ENCODE measurements at places on chromosomes 16 and 17.

DNA sequence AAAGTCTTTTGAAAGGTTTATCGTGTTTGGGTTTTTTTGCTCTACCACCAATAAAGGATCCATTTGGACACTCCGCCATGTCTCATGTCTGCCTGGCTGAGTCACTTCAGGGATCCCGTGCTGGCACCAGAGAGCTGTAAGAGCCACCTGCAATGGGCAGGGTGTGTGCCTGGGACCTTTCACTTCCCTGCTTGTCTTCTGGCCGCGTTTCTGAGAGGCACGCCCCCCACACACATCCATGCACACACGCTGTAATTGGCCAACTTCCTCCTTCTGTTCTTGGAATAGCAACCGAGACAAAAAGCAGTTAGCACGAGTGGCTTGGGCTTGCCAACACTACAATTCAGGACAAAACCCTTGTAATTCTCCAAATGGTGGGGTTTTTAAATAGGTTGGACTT lies 9.8 kb upstream of the SOST start:
- no peak for DNase-seq

DNA sequence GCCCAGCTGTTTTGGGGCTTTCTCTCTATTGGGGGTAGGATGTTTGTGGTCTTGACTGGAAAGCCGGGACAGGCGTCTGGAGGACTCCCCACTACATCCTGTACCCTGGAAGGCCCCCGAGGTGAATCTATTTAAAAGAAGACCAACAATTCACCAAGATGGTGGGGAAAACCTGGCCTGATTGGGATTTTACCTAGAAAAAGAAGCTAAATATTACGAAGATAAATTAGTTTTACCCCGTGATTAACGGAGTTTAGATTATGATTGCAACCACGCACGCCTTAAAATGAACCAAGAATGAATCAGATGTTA lies 779 bp upstream of the CCDC102A start:
- no peak for DNase-seq

- DNase-seq: no peak
Measured at GRCh38 chr17:1485423-1486376, 6.8 kb downstream of the MYO1C start.

GRCh38 chr17:75806822-75807500 lies 22.4 kb downstream of the UNK start:
- DNase-seq: no peak

GRCh38 chr17:40410082-40410481 lies 7.6 kb downstream of the TOP2A start:
- no peak for DNase-seq

DNA sequence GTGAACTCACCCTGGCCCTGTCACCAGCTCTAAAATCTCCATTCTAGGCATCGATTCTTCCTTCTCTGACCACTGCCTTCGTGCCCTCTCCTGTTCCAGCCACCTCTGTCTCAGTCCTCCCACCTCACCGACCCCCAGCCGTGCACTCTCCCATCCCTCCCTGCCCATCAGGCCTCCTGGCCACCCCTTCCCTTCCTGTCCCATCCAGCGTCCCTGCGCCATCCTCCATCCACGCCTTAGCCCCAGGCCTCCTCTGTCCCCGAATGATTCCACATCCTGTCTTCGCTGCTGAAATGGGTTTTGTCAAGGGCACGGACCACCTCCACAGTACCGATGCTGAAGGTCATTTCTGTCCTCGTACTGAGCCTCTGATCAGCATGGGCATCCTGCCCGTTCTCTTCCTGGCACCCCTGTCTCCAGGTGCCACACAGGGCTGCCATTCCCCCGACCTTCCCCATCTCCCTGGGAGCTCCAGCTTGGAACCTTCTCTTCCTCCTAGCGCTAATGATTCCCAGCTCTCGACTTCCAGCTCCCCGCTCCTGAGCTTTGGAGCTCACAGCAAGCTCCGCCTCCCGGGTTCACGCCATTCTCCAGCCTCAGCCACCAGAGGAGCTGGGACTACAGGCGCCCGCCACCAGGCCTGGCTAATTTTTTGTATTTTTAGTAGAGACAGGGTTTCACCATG lies 2.6 kb downstream of the TRIM65 start:
- no peak for DNase-seq

DNA sequence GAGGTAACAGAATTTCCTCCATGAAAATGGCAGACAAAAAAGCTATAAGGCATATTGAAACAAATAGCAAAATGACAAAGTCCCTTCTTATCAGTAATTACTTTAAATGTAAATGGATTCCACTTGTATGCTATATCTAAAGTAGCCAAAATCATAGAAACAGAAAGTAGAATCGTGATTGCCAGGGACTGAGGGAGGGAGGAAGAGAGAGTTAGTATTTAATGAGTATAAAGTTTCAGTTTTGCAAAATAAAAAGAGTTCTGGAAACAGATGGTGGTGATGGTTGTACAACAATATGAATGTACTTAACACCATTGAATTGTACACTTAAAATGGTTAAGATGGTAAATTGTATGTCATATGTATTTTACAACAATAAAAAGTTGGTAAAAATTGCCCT lies 407.4 kb downstream of the CA10 start:
- no peak for DNase-seq

DNA sequence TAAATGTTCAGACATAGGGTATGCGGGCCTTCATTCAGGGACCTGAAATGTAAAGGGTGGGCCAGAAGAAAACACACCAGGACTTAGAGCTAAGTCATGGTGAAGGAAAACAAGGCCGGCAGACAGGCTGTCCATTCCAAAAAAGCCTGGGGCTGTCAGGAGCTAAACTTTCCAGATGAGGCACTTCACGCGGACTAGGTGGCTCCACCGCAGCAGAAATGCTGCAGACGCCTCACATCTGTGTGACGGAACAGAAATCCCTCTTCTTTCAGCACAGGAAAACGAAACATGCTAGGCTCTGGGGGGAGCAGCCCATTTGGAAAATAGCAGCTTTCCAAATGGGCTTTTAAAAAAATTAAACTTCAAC lies 88.7 kb downstream of the HS3ST3A1 start:
- no peak for DNase-seq

GRCh38 chr17:82101767-82102679 lies 4.0 kb upstream of the FASN start:
- DNase-seq: no peak

DNA sequence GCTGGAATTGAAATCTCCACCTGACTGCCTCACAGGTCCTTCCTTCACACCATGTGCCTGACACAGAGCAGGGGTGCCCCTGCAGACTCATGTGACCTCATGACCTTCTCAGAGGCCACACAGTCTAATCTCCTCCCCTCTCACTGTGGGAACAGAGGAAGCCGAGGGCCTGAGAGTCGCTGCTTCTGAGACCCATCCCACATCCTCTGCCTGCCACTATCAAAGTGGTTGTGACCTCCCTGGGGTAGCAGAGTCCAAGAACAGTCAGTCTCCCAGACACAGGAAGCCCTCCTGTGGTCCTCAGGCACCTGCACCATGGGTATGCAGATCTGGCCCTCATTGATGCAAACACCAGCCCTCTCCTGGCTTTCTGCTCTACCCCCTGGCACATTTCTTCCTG lies 78.5 kb downstream of the RAB11FIP4 start:
- DNase-seq: no peak

GRCh38 chr16:85304337-85304736 lies 192.1 kb upstream of the CIBAR2 start:
- no peak for DNase-seq

GRCh38 chr16:69378760-69379159 lies 7.0 kb downstream of the TERF2 start:
- no peak for DNase-seq

DNA sequence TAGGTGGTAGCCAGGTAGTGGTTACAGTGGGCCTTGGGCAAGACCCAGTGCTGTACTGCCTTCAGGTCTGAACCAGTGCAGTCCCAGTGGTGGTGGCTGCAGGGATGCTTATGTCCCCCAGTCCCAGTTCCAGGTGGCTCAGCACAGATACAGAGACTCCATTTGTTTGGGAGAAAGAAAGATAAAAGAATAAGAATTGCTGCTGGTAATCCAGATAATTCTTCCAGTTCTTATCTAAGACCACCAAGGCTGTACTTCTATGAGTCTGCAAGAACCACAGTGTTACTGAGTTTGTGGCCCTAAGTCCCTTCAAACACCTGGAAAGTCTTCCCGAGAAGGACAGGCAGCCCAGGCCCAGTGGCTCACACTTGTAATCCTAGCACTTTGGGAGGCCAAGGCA lies 33.9 kb upstream of the ATP2C2 start:
- no peak for DNase-seq

- no peak for DNase-seq
Measured at GRCh38 chr17:50109785-50110184, 14.6 kb downstream of the PDK2 start.

DNA sequence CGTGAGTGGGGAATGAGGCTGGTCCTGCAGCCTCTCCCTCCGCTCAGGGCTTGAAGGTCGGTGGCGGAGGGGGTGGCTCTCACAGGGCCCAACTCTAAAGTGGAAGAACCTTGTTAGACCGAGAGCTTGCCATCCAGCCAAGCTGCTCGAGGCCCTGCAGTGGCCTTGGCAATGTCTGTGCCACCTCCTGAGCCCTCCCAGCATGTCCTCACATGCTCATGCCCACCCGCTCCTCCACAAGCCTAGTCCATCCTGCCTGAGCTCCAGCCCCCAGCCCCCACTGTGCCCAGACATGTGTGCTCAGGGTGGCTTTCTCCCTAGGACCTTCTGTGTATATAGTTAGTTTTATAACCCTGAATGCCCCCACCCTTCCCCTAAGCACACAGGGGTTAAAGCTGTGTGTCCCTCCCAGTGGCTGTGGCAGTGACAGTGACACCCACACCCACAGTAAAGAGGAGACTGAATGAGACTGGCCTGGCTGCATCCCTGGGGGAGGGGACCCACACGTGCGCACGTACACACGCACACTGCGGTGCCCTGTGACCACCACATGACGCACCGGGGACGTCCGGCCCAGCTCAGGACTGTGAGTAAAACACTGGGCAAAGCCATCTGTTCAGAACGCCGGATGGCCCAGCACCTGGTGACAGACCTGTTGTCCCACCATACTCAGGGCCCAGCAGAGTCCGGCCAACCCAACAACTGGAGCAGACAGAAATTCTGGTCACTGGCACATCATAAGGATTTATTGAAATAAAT lies 15.6 kb downstream of the PDK2 start:
- no peak for DNase-seq

DNA sequence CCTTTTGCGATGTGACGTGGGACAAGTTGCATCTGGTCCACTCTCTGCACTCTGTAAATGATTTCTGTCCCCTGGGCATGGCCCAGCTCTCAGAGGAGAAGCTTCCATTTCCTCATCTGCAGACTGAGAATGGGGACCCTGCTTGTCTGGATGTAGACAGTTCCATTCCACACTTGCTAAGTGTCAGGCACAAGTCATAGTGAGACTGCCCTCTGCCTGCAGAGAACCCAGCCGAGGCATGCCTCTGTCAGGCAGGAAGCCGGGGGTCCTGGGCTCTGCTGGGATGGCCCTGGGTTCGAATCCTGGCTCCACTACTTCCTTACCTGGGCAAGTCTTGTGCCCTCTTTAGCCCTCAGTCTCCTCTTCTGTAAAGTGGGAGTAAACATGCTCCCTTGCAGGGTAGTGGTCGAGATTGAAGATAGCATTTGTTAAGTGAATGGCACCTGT lies 4.1 kb downstream of the MAP2K3 start:
- DNase-seq: no peak
